ENCODE measurements at places on chromosomes 5 and 9.
A peak's percentile ranks its signal among the peaks of the same experiment; 100 is the strongest.

DNA sequence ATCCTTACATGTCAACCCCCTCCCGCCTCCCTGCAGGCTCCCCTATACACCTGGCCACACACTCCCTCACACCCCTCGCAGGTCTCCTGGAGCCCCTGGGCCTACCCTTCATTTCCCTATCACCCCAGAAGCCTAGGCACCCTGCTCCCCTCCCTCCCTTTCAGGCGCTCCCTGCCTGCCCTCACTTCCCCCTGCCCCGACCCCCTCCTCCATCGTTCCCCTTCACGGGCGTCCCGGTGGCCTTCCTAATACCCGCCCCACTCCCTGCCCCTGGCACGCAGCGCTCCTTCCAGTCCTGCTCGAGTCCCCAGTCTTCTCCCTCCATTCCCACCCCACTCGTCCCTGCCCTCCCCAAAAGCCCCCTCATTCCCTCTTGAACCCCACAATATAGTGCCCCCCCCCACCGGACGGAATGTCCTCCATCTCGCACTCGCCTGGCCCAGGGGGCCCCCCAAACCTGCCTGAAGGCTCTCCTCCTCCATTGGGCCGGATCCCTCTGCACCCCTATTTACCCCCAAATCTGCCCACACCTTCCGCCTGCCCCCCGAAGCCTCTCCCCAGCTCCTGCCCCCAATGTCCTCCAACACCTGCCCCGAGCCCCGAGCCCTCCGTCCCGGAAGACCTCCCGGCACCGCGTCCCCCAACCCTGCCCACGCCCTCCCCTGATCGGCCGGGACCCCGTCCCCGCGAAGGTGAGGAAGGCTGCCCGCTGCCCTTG is 746 bp downstream of the STRBP start:
- DNase-seq = peak; percentile 35

- no peak for DNase-seq
These were observed 80.1 kb downstream of the ITGA1 start for GRCh38 chr5:52867809-52868208.

GRCh38 chr9:75858497-75859092 is 31.9 kb upstream of the PCSK5 start:
- DNase-seq = no peak

- DNase-seq = no peak
These were observed 25.6 kb upstream of the LARP1 start for GRCh38 chr5:154729613-154730012.

DNA sequence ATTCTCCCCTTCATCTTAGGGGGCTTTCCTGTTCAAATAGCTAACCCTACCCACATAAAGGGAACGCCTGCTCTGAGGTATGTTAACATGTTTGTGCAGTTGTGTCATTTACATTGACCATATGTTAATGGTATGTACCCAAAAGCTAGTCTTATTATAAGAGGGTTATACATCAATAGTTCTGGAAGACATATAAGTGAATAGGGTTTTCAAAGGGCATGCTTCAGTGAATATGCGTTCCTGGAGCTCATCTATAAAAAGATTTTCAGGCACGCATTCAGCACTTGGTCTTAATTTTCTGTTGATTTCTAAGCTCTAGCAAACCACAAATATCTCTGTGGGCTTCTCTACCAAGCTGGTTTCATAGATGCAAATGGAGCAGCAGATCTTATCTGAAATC is 766.1 kb downstream of the IRX1 start:
- no peak for DNase-seq

- no peak for DNase-seq
These were observed 250.3 kb downstream of the ENC1 start for GRCh38 chr5:74390306-74390637.

- peak; percentile 42 for DNase-seq
These were observed 269.0 kb downstream of the DENND1A start for GRCh38 chr9:123660691-123661466.

DNA sequence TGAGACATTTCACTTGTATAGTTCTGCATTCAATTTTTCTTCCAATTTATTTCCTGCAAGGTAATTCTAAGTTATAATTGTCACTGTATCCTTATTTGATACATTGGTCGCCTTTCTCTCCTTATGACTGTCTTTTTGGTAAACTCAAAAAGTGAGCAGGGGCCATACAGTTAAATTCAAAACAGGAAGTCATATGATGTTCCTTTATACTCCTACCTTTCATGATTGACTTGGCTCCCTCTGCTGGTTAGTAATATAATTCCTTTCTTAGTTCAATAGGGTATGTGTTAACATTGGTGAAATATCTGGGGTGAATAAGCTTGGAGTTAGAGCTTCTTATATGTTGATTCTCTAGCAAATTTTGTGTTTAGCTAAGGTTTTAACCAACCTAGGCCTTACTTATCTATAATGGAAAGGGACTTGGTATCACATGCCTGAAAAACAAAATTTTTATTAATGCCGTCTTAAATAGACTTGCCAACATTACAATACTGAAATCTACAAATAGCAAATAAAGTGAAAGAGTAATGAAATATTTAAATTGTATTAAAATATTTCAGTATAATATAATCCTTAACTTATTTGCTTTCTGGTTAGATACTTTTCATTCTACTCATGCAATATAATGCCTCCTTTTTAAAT is 6.0 kb upstream of the NIPBL start:
- DNase-seq = peak; percentile 83

GRCh38 chr5:1101961-1102713 is 9.7 kb downstream of the SLC12A7 start:
- peak; percentile 73 for DNase-seq

DNA sequence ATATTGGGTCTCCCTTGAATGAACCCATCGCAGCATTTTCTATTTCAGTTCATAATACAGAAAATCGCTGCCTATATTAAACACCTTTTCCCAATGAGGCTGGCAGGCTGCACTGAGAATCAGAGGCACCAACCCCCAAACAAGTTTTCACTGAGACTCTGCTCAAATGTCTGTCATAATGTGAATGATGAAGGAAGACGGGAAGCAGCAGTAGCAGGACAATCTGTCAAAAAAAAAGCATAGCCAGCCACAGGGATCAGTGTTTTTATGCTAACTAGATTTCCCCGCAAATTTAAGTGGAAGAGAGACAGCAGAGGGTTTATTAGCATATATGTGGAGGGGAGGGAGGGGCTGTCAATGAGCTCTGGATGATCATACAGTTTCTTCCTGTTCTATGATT is 162.7 kb upstream of the PDE4D start:
- no peak for DNase-seq

GRCh38 chr5:19920761-19921160 is 67.2 kb downstream of the CDH18 start:
- DNase-seq = no peak

- peak; percentile 74 for DNase-seq
These were observed 16.4 kb downstream of the JADE2 start for GRCh38 chr5:134541736-134542376.

- no peak for DNase-seq
These were observed 32.0 kb downstream of the TJP2 start for GRCh38 chr9:69206047-69206446.

DNA sequence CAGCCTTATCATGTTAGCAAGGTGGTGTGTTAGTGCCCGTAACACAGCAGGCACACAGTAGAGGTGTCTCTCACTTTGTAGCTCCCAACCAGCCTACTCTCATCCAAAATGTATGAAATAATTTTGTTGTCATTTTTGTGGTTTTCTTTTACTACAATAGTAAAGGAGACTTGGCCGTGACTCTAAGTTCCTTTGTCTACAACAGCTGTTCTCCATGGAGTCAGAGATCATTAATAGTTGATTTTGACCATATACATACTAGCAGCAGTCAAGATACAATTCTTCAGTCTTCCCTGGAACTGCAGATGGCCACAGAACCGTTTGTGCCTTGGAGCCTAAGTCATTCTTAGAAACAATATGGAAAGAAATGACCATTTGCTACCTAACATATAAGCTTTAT is 567.1 kb downstream of the TLR4 start:
- DNase-seq = no peak

- no peak for DNase-seq
These were observed 69.6 kb downstream of the NMUR2 start for GRCh38 chr5:152335461-152335860.

GRCh38 chr5:171122372-171122771 is 186.7 kb upstream of the TLX3 start:
- no peak for DNase-seq

- DNase-seq = peak; percentile 24
These were observed 51.9 kb upstream of the ZBED3 start for GRCh38 chr5:77139001-77139400.

DNA sequence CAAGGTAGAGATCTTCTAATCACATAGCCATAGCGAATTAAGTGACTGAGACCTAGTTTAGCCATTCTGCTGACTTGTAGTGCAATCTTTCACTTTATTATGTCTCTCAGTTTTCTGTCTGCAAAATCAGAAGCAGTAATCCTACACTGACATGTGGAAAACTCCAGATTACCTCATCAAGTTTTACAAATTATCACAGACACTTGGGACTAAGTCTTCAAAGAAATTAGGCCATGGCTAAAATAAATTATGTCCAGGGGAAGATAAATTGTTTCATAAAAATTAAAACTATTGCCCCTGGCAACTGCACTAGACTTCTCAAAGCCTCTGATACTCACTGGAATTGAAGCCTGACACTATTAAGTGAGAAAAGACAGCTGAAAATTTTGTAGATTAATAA is 129.9 kb upstream of the RGMB start:
- DNase-seq = no peak

DNA sequence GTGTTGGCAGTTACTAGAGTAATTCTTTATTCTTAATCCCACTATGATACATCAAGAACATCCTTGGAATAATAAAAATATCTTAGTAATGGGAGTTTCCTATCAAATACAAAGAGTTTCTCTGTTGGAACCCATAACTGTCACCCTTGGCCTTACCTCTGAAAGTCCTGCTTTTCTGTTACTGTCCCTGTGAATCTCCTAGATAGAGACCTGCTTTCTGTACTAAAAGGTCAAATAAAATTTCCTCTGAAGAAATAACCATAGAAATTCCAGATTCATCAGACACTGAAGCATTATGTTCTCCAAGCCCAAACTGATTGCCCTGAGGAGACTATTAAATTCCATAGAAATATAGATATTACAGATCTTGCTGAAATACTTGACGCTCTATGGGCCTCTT is 63.0 kb downstream of the KCNV2 start:
- DNase-seq = no peak

DNA sequence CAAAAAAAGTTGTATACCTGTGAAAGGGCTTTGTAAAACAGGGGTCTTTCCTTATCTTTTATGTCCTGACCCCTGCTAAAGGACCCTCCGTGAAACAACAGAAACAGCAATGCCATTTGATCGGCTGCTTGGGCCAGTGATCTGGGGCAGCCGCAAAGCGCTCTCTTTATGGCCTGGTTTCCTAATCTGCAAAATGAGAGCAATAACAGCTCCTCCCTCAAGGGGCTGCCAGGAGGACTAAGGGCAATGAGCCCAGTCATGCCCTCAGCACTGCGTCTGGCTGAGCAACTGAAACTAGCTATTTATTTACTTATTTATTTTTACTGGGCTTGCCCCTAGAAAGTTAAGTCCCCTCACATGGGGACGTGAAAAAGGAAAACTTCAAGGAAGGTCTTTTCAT is 18.3 kb downstream of the CMBL start:
- no peak for DNase-seq

- DNase-seq = peak; percentile 28
These were observed 170.4 kb downstream of the FOCAD start for GRCh38 chr9:20854444-20854843.

DNA sequence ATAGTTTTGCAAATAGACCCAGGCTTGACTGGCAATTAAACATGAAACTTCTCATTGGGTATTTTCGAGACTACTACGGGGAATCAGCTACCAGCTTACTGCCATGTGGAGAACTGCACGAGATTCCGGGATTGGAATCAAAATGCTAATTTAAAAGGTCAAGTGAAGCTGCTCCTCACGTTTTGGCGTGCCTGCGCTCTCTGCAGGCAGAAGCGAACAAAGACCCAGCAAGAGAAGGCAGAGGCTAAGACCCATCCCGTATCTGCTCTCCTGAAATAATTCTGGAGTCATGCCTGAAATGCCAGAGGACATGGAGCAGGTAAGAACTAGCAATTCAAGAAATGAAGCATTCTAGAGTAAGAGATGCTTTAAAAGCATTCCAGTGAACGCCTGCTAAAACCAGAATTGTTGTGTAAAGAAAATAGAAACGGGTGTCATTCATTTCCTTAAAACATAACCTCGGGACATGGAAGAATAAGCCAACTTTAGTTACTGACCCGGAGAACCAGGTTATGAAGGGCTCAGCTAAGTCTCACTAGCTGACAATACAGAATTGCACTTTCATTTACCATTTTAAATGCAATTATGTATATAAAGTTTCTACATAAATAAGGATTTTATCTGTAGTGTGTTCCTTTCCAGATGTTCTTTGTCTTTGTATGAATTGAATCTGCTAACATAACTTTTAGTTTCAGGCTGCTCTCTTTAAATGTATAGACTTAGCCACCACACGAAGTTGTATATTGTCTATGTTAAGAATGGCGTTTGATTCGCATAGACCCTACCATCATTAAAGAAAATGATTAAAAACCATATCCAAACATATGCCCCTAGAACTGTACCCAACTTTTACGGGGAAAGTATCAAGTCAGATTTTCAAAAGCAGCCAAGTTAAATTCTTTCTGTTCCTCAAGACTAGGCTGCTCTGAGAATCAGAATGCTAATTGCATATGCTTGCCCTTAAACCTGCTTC is 2.0 kb upstream of the MAT2B start:
- DNase-seq = peak; percentile 91

DNA sequence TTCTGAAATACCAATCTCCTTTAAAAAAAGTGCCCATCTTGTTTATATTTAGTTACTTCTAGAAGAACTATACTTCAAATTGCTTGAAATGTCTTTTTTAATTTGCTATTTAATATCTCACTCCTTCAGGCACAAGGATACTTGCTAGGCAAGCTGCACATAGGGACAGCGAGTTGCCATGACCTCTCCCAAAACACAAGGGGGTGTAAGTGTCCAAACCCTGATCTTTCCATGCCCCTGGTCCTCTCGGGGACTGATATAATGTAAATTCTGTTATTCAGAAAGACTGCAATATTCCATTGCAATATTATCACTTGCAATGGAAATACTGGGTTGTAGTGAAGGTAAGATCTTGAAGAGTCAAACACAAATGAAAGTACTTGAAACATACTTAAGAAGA is 480.4 kb downstream of the CETN3 start:
- DNase-seq = no peak

DNA sequence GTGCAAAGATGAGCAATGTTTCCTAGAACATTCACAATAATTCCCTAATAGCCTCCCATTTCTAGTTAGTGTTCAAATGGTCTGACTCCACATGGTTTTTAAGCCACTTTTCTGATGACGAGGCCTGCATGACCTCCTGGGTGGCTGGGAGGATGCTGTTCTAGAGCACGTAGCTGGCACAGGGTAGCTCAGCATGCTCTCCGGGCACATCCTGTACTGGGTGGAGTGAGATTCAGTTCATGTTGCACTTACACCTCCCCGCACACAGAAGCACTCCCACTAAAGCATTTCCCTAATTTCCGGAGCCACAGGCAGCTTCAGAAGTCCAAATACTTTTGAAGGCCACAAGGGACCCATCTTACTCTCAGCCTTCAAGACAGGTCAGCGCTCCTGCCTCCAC is 159.8 kb upstream of the LHFPL2 start:
- no peak for DNase-seq
